Myometrial cell (primary cell): ENCODE measurements at places on chromosomes 5 and 9. TPM values are rescaled to one million over a fixed set of nuclear protein-coding genes. Genes with fewer than 3 reads are reported as not detected.

The ADAMTS19 gene
- not detected in 2 replicates for total RNA-seq

The PCDHA4 gene
- 0.35 TPM in 1 of 2 replicates, not detected in the other for total RNA-seq

The NR6A1 gene
- under 0.01 TPM in 2 replicates for total RNA-seq

The MARCHF3 gene
- total RNA-seq: 5.0 and 10.1 TPM in 2 replicates

The GABRP gene
- not detected in 2 replicates for total RNA-seq

The MLLT3 gene
- total RNA-seq: 15.6 and 26.6 TPM in 2 replicates

The HRH2 gene
- total RNA-seq: not detected in 2 replicates

The SOWAHA gene
- under 0.01 TPM in 1 of 2 replicates, not detected in the other for total RNA-seq

The BHMT2 gene
- total RNA-seq: 8.9 and 9.2 TPM in 2 replicates

The IFNB1 gene
- not detected in 2 replicates for total RNA-seq

The RANBP17 gene
- total RNA-seq: 7.2 and 30.7 TPM in 2 replicates

The SNCAIP gene
- 14.4 and 26.2 TPM in 2 replicates for total RNA-seq
